G401 (cell line): ENCODE measurements at places on chromosomes 13 and 19. TPM values are rescaled to one million over a fixed set of nuclear protein-coding genes. Genes with fewer than 3 reads are reported as not detected.

The ARL11 gene
- not detected in 2 replicates for total RNA-seq

The LILRA6 gene
- not detected in 2 replicates for total RNA-seq

The KCNK6 gene
- 1.2 and 1.4 TPM in 2 replicates for total RNA-seq

The MCEMP1 gene
- total RNA-seq, result not detected in 2 replicates

The ADAMTSL5 gene
- 0.62 and 2.1 TPM in 2 replicates for total RNA-seq

The ZNF835 gene
- total RNA-seq, result 0.37 TPM in 1 of 2 replicates, not detected in the other

The PLPP2 gene
- not detected in 2 replicates for total RNA-seq

The RPS16 gene
- total RNA-seq, result 167 and 180 TPM in 2 replicates

The KLC3 gene
- total RNA-seq, result 9.7 and 18.6 TPM in 2 replicates

The PCP2 gene
- total RNA-seq, result not detected in 2 replicates

The ETV2 gene
- total RNA-seq, result not detected in 2 replicates

The F2RL3 gene
- not detected in 2 replicates for total RNA-seq

The ZNF296 gene
- not detected in 2 replicates for total RNA-seq

The ELSPBP1 gene
- not detected in 2 replicates for total RNA-seq

The MAB21L1 gene
- total RNA-seq, result not detected in 2 replicates

The FGF22 gene
- total RNA-seq, result not detected in 2 replicates

The MBD3L3 gene
- total RNA-seq, result 2.6 TPM in 1 of 2 replicates, not detected in the other

The ZNF208 gene
- total RNA-seq, result not detected in 2 replicates

The ZNF506 gene
- not detected in 2 replicates for total RNA-seq

The MIPEP gene
- total RNA-seq, result 27.2 and 37.4 TPM in 2 replicates

The NTF4 gene
- 11.5 and 18.3 TPM in 2 replicates for total RNA-seq

The DHDH gene
- total RNA-seq, result 3.0 and 4.2 TPM in 2 replicates

The NBEA gene
- 3.6 and 5.1 TPM in 2 replicates for total RNA-seq

The CNN1 gene
- total RNA-seq, result 28.0 and 34.3 TPM in 2 replicates

The TRMT1 gene
- 86.8 and 87.0 TPM in 2 replicates for total RNA-seq

The IL27RA gene
- total RNA-seq, result 28.1 and 32.5 TPM in 2 replicates

The EXOC3L2 gene
- total RNA-seq, result not detected in 2 replicates

The ONECUT3 gene
- not detected in 2 replicates for total RNA-seq

The ZNF610 gene
- total RNA-seq, result 0.47 TPM in 1 of 2 replicates, not detected in the other

The PRTN3 gene
- 2.3 TPM in 1 of 2 replicates, not detected in the other for total RNA-seq

The GPR32 gene
- not detected in 2 replicates for total RNA-seq

The ZNF112 gene
- total RNA-seq, result 0.81 and 1.2 TPM in 2 replicates

The CASP14 gene
- not detected in 2 replicates for total RNA-seq

The PRR19 gene
- total RNA-seq, result 1.8 and 2.1 TPM in 2 replicates

The HCN2 gene
- total RNA-seq, result 6.0 and 6.7 TPM in 2 replicates

The IL4I1 gene
- 0.07 and 0.80 TPM in 2 replicates for total RNA-seq

The DAND5 gene
- 0.18 TPM in 1 of 2 replicates, not detected in the other for total RNA-seq

The TBC1D4 gene
- 0.78 and 1.2 TPM in 2 replicates for total RNA-seq
